ENCODE measurements at places on chromosomes 7 and 10.

- DNase-seq: no peak
These were observed 16.6 kb upstream of the AFAP1L2 start for GRCh38 chr10:114420811-114421485.

DNA sequence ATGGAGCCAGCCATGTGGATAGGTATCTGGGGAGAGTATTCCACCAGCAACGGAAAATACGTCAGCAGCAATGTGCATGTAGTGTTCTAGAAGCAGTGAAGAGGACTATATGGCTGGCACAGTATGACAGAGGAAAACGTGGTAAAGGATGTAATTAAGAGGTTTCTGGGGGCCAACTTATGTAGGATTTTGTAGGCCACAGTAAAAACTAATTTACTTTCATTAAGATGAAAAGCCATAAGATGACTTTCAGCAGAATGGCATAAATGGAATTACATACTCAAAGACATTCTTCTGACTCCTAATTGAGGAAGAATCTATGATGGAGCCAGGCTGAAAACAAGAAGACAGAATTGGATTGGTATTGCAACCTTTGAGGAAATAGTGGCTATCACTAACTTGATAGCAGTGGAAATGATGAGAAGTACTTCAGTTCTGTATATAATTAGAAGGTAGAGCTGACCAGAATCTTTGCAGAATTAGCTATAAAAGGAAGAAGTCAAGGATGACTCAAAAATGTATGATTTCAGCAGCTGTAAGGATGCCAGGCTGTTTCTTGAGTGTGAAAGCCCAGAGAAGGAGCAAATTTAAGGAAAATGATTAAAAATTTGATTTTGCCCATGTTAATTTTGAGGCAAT is 156.7 kb downstream of the MBL2 start:
- no peak for DNase-seq

DNA sequence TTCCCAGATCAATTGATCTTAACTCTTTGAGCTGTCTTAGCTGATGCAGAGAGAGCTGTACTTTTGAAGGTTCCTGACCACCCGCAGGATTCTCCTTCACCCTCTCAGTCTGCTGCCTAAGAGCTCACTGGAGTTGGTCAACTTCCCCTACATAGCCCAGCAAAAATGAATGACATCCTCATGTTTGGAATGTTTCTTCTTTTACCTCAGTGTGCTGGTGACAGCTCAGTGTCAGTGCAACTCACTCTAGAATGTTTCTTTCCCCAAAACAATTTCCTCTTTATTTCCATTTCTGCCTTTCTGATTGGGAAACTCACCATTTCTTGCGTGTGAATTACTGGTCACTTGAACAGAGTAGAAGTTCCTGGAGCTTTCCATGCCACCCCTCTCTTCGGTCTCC is 48.7 kb downstream of the LSMEM1 start:
- no peak for DNase-seq

GRCh38 chr7:154931906-154932305 is 71.0 kb downstream of the PAXIP1 start:
- DNase-seq: no peak

DNA sequence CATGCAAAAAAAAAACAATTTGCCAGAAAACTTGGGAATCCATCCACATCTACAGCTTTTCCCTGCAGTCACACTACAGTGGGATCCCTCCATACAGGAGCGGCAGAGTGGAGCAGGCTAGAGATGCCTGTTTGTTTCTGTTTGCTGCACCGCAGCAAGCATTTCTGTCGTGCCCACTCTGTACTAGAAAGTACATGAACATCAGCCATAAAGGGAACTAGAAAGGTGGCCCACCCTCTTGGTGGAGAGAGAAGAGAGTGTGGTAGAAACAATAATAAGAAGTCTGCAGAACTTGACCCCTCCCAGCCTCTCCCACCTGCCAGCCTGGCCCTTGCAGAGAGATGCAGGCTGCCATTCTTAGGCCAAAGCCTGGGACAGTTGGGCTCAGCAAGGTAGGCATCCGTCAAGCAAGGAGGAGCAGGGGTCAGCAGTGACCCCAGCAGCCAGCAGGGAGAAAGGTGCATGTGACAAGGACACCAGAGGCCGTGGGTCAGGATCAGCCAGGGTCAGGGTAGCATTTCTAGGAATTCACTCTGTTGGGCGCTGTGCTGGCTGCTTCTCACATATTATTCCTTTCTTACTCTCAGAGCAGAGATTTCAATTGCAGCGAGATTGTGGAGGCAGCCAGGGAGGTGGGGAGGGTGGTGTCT is 171.8 kb downstream of the EGFR start:
- DNase-seq: no peak

DNA sequence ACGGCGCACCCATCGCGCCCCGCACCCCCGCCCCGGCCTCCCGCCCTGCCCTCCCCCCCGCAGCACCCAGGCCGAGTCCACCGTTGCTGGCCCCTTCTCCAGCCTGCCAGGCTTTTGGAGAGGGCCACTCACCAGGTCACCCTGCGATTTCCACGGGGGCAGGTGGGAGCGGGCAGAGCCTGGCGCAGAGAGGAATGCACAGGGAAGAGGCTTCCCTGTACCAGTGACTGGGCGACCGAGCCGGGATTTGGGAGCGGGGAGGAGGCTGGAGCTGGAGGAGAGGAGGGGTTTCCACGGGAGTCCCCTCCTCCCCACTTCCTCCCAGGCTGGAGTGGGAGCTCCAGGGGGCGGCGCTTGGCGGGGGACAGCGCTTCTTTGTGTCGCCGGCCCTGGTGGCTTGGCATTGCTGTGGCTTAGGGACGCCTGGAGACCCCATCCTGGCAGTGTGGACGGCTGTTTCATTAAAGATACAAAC is 19.3 kb downstream of the TCAF1 start:
- DNase-seq: no peak

- DNase-seq: no peak
These were observed 227.7 kb downstream of the KCNMA1 start for GRCh38 chr10:77409697-77410471.

GRCh38 chr7:141992688-141993087 is 3.0 kb upstream of the MGAM start:
- no peak for DNase-seq

DNA sequence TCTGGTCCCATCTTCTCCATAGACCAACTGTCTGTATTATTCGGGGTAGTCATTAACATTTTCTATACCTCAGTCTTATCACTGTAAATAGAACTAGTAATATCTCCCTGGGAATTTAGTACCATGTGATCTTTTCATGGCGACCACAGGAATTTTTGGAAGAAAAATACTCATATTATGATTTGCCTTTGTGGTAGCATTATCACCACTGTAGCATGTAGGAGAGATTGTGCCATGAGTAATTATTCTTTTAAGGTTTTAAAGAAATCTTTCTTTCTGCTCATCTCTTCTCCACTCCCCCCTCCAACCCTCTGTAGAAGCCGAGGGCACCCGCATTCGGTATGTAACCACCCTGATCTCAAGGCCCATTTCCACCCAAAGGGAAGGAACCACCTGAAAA is 25.0 kb downstream of the ZNF365 start:
- no peak for DNase-seq
